Motor neuron (in vitro differentiated cells): ENCODE measurements at places on chromosomes 2 and 18. TPM values are rescaled to one million over a fixed set of nuclear protein-coding genes. Genes with fewer than 3 reads are reported as not detected.

The SRD5A2 gene
- total RNA-seq: 0.23 TPM in 1 of 2 replicates, not detected in the other

The CRYBA2 gene
- 0.87 TPM in 1 of 2 replicates, not detected in the other for total RNA-seq

The NEB gene
- 3.9 and 5.0 TPM in 2 replicates for total RNA-seq

The RBM45 gene
- 13.4 and 14.6 TPM in 2 replicates for total RNA-seq

The PLGLB1 gene
- total RNA-seq: 3.8 and 9.8 TPM in 2 replicates
